Naive thymus-derived CD4-positive, alpha-beta T cell (primary cell): ENCODE measurements at places on chromosomes 7 and 10.

GRCh38 chr10:50310560-50311174, 59.4 kb upstream of the ASAH2 start:
- no peaks in the 10 kb centered on the region for H3K4me1 ChIP-seq
- peaks cover 3% of the 10 kb centered on the region for H3K36me3 ChIP-seq
- no peak for DNase-seq
- H3K27ac ChIP-seq = no peak overlapping the region
- H3K27me3 ChIP-seq = no peaks in the 10 kb centered on the region

DNA sequence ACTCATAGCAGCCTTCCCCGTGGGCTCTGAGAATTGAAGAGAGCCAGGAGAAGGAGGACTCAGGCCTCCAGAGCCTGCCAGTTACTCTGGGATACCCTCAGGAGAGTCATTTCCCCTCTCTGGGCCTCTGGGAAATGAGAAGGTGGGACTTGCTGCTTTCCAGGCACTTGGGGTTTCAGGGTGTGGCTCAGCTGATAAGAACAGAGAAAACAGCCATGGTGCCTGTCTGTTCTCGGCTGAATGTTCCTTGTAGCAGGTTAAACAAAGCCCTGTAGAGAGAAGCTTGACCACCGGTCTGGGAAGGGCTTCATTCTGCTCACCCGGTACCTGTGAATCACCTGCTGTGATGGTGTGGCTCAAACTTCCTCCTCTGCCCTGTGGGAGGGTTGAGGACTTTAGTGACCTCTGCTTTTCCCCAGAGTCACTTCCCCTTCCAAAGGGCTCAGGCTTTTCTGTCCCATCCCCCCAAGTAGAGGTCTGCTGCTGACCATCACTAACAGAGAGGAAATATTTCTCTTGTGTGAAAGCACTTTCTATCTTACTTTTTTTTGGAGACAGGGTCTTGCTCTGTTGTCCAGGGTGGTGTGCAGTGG, 212.4 kb upstream of the GALNT17 start:
- no peaks in the 10 kb centered on the region for H3K4me1 ChIP-seq
- H3K36me3 ChIP-seq = no peaks in the 10 kb centered on the region
- no peak for DNase-seq
- no peak overlapping the region for H3K27ac ChIP-seq
- H3K27me3 ChIP-seq = no peaks in the 10 kb centered on the region

- H3K27ac ChIP-seq = no peak overlapping the region
- DNase-seq = no peak
- no peaks in the 10 kb centered on the region for H3K4me1 ChIP-seq
- no peak overlapping the region for H3K4me3 ChIP-seq
Measured at GRCh38 chr7:9822458-9823290, 1151.0 kb upstream of the PHF14 start.

GRCh38 chr10:14571866-14572507, 202.7 kb downstream of the FAM107B start:
- H3K36me3 ChIP-seq = no peaks in the 10 kb centered on the region
- H3K4me3 ChIP-seq = peak overlapping the region; percentile 67
- peaks cover 40% of the 10 kb centered on the region for H3K4me1 ChIP-seq
- H3K27me3 ChIP-seq = no peaks in the 10 kb centered on the region
- H3K27ac ChIP-seq = peak overlapping the region; percentile 87

GRCh38 chr10:22723343-22723779, 9.0 kb upstream of the PIP4K2A start:
- no peaks in the 10 kb centered on the region for H3K36me3 ChIP-seq
- no peak overlapping the region for H3K4me3 ChIP-seq
- no peak overlapping the region for H3K27ac ChIP-seq

DNA sequence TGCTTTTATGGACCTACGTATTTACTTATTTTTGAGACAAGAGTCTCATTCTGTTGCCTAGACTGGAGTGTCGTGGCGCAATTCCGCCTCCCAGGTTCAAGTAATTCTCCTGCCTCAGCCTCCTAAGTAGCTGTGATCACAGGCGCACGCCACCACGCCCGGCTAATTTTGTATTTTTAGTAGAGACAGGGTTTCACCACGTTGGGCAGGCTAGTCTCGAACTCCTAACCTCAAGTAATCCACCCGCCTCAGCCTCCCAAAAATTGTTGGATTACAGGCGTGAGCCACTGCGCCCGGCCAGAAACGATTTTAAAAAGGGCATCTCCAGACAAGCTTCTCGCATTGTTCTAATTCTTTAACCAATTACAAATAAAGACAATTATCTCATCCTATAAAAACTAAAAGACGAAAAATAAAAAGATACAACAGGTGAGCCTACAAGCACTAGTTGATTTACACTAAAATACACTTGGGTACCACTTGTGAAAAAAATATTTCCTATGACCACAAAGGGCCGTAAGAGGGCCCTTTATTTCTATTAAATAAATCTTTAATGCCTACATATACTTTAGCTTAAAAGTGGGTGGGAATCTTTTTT, 2.4 kb downstream of the TRA2A start:
- no peak for DNase-seq
- no peaks in the 10 kb centered on the region for H3K36me3 ChIP-seq
- peaks cover 36% of the 10 kb centered on the region for H3K4me1 ChIP-seq
- H3K27ac ChIP-seq = peak overlapping the region; percentile 93
- peak overlapping the region; percentile 80 for H3K4me3 ChIP-seq

DNA sequence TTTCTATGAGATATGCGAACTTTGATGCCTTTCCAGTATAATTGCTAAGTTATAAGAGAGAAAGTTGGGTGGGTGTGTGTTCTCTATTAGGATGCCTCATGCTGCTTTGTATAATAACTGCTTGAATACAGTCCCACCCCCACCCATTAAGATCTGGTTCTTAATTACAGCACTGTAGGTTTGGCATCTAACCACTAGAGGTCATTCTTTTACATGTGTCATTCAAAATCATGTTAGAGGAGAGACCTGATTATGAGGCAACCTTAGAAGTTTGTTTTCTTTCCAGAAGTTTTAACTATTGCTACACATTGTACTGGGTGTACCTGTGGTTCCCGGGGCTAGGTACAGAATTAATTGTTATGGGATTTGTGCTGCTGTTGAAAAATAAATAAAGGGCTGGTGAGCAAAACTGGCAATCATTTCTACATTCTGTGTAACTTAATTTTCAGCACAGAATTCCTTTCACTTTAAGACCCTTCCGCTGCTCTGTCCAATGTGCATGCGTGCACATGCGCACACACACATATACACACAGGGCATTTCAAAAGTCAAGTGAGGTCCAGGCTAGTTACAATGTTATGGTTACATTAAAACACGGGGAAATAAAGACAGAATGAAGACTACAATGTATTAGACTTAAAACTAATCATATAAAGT, 1156.3 kb downstream of the SORCS3 start:
- DNase-seq = peak; percentile 17
- H3K36me3 ChIP-seq = no peaks in the 10 kb centered on the region
- no peaks in the 10 kb centered on the region for H3K4me1 ChIP-seq
- H3K27ac ChIP-seq = no peak overlapping the region
- H3K4me3 ChIP-seq = no peak overlapping the region

GRCh38 chr7:6193709-6194108, 78.7 kb downstream of the CYTH3 start:
- no peak overlapping the region for H3K27ac ChIP-seq
- no peaks in the 10 kb centered on the region for H3K36me3 ChIP-seq
- no peaks in the 10 kb centered on the region for H3K4me1 ChIP-seq

DNA sequence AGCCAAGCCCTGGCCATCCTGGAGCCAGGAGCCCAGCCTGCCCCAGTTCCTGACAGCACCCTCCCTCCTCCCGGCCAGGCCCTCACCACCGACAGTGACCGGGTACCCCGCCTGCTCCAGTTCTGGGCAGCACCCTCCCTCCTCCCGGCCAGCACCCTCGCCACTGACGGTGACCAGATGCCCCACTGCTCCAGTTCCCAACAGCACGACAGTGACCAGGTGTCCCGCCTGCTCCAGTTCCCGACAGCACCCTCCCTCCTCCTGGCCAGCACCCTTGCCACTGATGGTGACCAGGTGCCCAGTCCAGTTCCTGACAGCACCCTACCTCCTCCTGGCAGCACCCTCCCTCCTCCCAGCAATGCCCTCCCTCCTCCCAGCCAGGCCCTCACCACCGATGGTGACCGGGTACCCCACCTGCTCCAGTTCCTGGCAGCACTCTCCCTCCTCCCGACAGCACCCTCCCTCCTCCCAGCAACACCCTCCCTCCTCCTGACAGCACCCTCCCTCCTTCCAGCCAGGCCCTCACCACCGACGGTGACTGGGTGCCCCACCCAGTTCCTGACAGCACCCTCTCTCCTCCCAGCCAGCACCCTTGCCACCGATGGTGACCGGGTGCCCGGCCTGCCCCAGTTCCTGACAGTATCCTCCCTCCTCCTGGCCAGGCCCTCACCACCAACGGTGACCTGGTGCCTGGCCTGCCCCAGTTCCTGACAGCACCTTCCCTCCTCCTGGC, 40.3 kb downstream of the VIPR2 start:
- DNase-seq = no peak
- no peaks in the 10 kb centered on the region for H3K36me3 ChIP-seq
- H3K4me1 ChIP-seq = no peaks in the 10 kb centered on the region

GRCh38 chr7:90530263-90530662, 60.8 kb downstream of the PTTG1IP2 start:
- no peaks in the 10 kb centered on the region for H3K27me3 ChIP-seq
- no peak overlapping the region for H3K27ac ChIP-seq
- no peaks in the 10 kb centered on the region for H3K36me3 ChIP-seq
- no peak overlapping the region for H3K4me3 ChIP-seq

- H3K4me1 ChIP-seq = no peaks in the 10 kb centered on the region
- DNase-seq = no peak
- no peak overlapping the region for H3K27ac ChIP-seq
- H3K27me3 ChIP-seq = no peaks in the 10 kb centered on the region
- no peak overlapping the region for H3K4me3 ChIP-seq
Measured at GRCh38 chr10:15122477-15123030, 25.4 kb downstream of the RPP38 start.
